ENCODE measurements at places on chromosomes 7 and 10.
A peak's percentile ranks its signal among the peaks of the same experiment; 100 is the strongest.

- H3K36me3 ChIP-seq: peaks cover 39% of the 10 kb centered on the region
- DNase-seq: no peak
- peaks cover 90% of the 10 kb centered on the region for H3K4me1 ChIP-seq
- H3K27ac ChIP-seq: no peak overlapping the region
- no peak overlapping the region for H3K4me3 ChIP-seq
- H3K27me3 ChIP-seq: no peaks in the 10 kb centered on the region
These were observed 5.5 kb downstream of the NOD1 start for GRCh38 chr7:30472784-30473775.

DNA sequence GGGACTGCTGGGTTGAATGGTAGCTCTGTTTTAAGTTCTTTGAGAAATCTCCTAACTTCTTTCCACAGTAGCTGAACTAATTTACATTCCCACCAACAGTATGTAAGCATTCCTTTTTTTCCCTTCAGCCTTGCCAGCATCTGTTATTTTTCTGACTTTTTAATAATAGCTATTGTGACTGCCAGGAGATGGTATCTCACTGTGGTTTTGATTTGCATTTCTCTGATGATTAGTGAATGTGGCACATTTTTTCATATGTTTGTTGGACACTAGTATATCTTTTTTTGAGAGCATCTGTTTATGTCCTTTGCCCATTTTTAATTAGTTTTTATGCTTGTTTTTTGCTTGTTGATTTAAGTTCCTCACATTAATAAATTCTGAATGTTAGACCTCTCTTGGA is 990.8 kb downstream of the GATA3 start:
- H3K4me1 ChIP-seq: no peaks in the 10 kb centered on the region
- no peak overlapping the region for H3K27ac ChIP-seq
- no peak for DNase-seq
- H3K36me3 ChIP-seq: no peaks in the 10 kb centered on the region
- H3K4me3 ChIP-seq: no peak overlapping the region
- H3K27me3 ChIP-seq: no peaks in the 10 kb centered on the region

DNA sequence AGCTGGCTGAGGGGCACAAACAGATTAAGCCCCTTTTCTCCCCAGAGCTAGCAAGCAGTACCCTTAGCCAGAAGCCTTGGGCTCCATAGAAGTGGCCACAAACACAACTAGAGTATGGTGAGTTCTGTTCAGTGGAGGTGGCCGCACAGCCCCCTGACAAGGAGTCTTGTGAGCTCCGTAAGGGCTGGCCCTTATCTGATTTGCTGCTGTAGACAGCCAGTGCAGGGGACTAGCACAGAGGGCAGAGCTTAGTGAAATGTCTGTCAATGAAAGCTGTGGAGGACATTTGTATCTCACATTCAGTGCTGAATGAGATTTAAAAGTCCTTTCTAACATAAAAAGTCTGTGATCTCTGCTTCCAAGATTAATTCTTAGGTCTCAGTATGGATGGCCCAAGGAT is 137.3 kb downstream of the AUTS2 start:
- no peak for DNase-seq
- H3K4me1 ChIP-seq: peaks cover 14% of the 10 kb centered on the region
- peaks cover 7% of the 10 kb centered on the region for H3K27me3 ChIP-seq

- no peak for DNase-seq
- no peaks in the 10 kb centered on the region for H3K27me3 ChIP-seq
- H3K36me3 ChIP-seq: peaks cover 3% of the 10 kb centered on the region
- H3K4me3 ChIP-seq: no peak overlapping the region
- peaks cover 13% of the 10 kb centered on the region for H3K4me1 ChIP-seq
These were observed 16.2 kb downstream of the GPR22 start for GRCh38 chr7:107486041-107486440.

DNA sequence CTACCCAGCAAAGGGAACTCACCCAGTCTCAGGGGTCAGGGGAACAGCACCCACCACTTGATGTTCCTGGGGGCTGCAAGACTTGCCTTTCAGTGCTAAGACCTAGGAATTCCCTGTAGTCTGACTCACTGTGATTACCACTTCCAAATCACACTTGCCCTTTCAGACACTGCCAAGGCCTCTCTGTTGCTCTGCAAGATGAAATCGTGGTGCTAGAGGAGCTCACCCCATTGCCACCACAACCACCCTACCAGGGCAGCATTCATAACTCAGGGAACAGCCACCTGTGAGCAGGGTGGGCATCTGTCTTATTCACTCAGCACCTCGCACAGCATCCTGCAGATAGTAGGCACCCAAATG is 36.5 kb downstream of the XPNPEP1 start:
- peaks cover 54% of the 10 kb centered on the region for H3K36me3 ChIP-seq
- peaks cover 42% of the 10 kb centered on the region for H3K4me1 ChIP-seq
- no peak for DNase-seq
- H3K27me3 ChIP-seq: no peaks in the 10 kb centered on the region
- H3K4me3 ChIP-seq: no peak overlapping the region
- H3K27ac ChIP-seq: no peak overlapping the region

GRCh38 chr10:99328579-99329303 is 415 bp upstream of the CNNM1 start:
- peaks cover 34% of the 10 kb centered on the region for H3K27me3 ChIP-seq
- H3K27ac ChIP-seq: no peak overlapping the region
- H3K4me1 ChIP-seq: peaks cover 12% of the 10 kb centered on the region
- peak overlapping the region; percentile 44 for H3K4me3 ChIP-seq
- H3K36me3 ChIP-seq: no peaks in the 10 kb centered on the region

DNA sequence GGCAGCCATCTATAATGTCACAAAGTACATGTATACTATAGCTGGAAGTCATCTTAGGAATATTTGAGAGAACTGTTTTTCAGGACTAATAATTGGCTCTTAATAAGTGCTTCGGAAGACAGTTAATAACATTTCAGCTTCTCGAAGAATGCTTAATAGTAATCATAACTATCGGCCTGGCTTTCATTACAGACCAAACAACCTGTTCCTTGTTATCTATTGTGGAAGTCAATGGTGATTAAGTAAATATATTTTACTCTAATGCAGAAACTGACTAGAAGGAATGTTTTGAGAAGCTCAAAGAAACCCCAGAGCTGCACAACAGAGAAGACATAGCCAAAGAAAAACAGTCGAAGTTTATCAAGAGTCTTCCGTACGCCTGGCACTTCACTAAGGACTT is 106.8 kb upstream of the FAM133B start:
- peaks cover 35% of the 10 kb centered on the region for H3K36me3 ChIP-seq
- DNase-seq: no peak
- no peak overlapping the region for H3K27ac ChIP-seq
- H3K27me3 ChIP-seq: no peaks in the 10 kb centered on the region
- no peak overlapping the region for H3K4me3 ChIP-seq

DNA sequence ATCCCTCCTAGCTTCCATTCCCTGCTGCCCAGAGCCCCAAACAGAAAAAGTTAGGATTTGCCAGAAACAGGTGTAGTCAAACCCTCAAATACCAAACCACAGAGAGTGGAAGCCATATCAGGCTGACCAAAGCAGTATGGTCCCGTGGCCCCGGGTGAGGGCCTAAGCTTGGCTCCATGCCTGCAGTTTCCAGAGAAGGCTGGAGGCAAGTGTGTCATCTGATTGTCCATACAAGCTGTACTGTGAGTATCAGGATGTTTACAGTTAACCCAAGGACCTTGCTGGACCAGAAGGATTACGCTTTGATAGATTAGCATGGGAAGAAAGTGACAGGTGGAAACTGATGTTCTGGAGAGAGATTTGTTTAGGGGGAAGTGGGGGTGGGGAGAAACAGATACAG is 96.3 kb downstream of the PRKAG2 start:
- H3K36me3 ChIP-seq: no peaks in the 10 kb centered on the region
- H3K27me3 ChIP-seq: no peaks in the 10 kb centered on the region
- H3K4me3 ChIP-seq: no peak overlapping the region
- no peak overlapping the region for H3K27ac ChIP-seq

DNA sequence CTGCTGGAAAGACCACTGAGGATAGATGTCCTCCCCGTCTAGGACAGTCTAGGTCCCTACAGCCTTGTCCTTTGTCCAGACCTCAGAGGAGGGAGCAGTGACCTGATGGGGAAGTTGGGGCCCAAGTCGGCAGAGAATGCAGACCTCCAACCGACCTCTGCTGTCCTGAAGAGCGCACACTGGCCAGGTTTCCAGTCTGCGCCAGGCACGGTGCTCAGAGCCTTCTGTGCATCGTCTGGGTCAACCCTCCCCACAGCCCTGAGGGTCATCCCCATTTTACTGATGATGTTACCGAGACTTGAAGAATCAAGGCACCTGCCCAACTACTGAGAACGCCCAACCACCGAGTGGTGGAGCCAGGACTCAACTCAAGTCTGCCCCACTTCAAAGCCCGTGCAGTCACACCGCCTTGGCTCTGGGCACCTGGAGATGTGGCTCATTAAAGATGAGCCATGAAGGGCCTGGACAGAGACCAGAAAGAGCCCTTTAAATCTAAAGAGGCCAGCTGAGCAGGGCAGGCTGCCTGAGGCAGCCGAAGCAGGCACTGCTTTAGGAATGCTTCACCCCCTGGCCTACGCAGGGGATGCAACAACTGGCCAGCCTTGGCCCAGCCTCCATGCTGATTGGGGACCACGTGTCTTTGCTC is 4.4 kb downstream of the ITPRIP start:
- no peak for DNase-seq
- peaks cover 31% of the 10 kb centered on the region for H3K36me3 ChIP-seq
- peaks cover 81% of the 10 kb centered on the region for H3K4me1 ChIP-seq
- no peaks in the 10 kb centered on the region for H3K27me3 ChIP-seq
- H3K27ac ChIP-seq: peak overlapping the region; percentile 79
- H3K4me3 ChIP-seq: no peak overlapping the region

DNA sequence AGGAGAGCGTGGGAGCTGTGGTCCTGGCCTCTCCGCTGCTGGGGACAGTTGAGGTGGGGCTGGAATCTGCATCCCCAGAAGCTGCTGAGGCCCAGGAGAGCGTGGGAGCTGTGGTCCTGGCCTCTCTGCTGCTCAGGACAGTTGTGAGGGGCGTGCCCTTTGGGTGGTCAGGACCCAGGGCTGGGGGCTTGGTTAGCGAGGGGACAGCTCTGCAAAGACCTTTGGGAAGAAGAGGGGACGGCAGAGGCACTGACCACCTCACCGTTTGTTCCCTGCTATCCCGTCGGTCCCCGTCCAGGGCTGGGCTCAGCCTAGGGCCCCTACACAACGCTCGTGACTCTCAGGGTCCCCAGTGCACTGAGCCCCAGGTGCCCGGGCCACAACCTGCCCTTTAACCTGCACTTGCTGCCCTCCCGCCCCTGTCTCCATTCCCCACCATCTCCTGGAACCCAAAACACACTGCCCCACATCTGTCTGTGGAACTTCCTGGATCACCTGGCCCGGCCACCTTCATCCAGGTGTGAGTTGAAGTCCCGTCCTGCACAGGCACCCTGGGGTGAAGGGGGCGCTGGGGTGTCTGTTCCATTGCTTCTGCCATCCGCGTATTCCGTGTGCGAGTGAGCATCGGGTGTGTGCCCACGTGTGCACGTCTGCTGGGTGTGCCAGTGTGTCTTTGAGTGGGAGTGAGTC is 14.1 kb downstream of the FOXL3 start:
- H3K27me3 ChIP-seq: no peaks in the 10 kb centered on the region
- H3K4me3 ChIP-seq: no peak overlapping the region
- no peaks in the 10 kb centered on the region for H3K4me1 ChIP-seq
- no peak overlapping the region for H3K27ac ChIP-seq
- H3K36me3 ChIP-seq: no peaks in the 10 kb centered on the region

DNA sequence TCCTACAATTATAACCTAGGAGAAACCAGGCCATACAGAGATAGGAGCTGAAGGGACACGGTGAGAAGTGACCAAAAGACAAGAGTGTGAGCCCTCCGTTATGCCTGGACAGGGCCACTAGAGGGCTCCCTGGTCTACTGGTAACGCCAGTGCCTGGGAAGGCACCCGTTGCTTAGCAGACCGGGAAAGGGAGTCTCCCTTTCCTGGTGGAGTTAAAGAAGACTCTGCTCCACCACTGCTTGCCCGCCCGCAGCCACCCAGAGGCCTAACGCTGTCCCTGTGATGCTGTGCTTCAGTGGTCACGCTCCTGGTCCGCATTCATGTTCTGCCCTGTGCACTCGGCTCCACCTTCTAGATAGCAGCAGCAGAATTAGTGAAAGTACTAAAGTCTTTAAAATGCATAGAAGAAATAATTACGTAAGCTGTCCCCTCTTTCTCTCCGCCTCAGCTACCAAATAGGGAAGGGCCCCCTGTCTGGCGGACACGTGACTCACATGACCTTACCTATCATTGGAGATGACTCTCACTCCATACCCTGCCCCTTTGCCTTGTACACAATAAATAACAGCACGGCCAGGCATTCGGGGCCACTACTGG is 34.8 kb downstream of the GRID2IP start:
- H3K4me1 ChIP-seq: peaks cover 9% of the 10 kb centered on the region
- no peak overlapping the region for H3K27ac ChIP-seq
- no peaks in the 10 kb centered on the region for H3K36me3 ChIP-seq
- DNase-seq: peak; percentile 69
- peak overlapping the region; percentile 58 for H3K4me3 ChIP-seq
- peaks cover 1% of the 10 kb centered on the region for H3K27me3 ChIP-seq

DNA sequence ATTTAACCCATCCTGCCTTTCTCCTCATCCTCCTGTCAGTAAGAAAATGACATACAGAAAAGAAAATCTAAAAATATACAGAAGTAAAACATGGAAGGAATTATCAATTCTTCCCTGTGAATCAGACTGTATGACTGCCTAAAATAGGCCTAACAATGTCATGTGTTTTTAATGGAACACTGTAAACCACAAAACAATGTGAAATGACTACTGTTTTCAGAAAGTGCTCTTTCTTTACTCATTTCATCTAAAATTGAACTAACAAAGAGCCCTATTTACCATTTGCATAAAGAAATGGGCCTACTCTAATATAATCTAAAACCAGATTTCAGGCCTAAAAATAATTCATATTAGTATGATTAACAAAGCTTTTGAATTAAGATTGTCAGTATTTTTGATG is 35.7 kb downstream of the SEMA3E start:
- no peak overlapping the region for H3K27ac ChIP-seq
- H3K36me3 ChIP-seq: no peaks in the 10 kb centered on the region

DNA sequence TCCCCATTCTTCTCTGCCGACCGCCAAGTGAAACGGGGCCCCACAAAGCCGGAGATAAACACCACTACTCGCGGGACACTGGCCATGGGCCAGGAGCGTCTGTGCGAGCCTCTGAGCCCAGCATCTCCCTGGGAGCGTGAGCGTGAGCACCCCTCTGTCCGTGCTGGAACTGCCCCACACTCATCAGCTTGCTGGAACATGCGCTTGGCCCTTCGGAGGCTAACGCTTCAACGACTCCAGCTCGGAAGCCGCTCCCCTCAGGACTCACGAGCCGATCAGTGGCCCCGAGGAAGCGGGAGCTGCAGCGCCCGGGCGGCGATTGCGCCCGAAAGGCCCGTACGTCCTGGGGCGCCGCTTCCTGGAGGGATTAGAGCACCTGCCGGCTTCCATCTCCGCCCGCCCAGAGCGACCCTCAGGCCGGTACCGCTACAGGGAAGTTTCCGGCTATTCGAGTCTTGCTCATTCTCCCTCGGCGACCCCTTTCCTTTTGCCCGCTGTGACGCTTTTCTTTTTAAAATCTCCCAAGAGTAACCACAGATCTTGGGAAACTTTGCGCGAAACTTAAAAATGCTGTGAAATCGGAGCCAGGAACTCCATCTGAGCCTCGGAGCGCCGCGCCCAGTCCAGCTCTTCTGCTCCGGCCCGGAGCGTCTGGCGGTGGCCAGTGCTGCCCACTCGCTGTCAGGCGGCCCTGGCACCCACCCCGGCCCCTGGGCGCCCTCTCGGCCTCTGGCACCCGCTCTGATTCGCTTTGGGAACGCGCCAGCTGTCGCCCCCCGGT is 1.0 kb downstream of the TLL2 start:
- H3K4me1 ChIP-seq: peaks cover 17% of the 10 kb centered on the region
- H3K27ac ChIP-seq: no peak overlapping the region
- peaks cover 9% of the 10 kb centered on the region for H3K36me3 ChIP-seq
- peaks cover 61% of the 10 kb centered on the region for H3K27me3 ChIP-seq
- peak overlapping the region; percentile 64 for H3K4me3 ChIP-seq

GRCh38 chr10:69142983-69143382 is 19.0 kb downstream of the VPS26A start:
- H3K4me3 ChIP-seq: no peak overlapping the region
- DNase-seq: no peak
- H3K36me3 ChIP-seq: peaks cover 4% of the 10 kb centered on the region
- no peak overlapping the region for H3K27ac ChIP-seq
- peaks cover 20% of the 10 kb centered on the region for H3K4me1 ChIP-seq

Data from activated CD4-positive, alpha-beta T cell treated with anti-CD3 and anti-CD28 coated beads, Interleukin-2, amount 10 ng/mL, durations not matched to agents 7 days and 5 days (primary cell).